ENCODE measurements at places on chromosomes 2 and 18.

DNA sequence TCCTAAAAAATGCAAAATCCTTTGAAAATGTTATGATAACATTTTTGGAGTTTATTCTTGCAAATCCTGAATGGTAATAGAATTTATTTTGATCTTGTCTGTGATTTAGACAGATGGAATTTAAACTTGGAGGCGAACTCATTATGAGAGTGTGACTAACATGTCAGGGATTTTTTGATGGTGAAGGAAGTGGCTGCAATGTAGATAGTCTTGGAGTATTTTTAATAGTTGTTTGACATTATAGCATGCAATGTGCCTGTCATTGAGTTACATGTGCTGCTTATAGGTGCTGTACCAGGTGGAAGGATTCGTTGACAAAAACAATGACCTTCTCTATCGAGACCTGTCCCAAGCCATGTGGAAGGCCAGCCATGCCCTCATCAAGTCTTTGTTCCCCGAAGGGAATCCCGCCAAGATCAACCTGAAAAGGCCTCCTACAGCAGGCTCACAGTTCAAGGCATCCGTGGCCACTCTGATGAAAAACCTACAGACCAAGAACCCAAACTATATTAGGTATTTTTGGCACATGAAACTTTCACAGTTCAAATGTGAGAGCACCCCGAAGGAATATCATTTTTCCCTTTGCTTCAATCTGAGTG is 141.8 kb downstream of the MYO1B start:
- H3K27me3 ChIP-seq = no peaks in the 10 kb centered on the region
- no peak for DNase-seq
- H3K27ac ChIP-seq = no peak overlapping the region

DNA sequence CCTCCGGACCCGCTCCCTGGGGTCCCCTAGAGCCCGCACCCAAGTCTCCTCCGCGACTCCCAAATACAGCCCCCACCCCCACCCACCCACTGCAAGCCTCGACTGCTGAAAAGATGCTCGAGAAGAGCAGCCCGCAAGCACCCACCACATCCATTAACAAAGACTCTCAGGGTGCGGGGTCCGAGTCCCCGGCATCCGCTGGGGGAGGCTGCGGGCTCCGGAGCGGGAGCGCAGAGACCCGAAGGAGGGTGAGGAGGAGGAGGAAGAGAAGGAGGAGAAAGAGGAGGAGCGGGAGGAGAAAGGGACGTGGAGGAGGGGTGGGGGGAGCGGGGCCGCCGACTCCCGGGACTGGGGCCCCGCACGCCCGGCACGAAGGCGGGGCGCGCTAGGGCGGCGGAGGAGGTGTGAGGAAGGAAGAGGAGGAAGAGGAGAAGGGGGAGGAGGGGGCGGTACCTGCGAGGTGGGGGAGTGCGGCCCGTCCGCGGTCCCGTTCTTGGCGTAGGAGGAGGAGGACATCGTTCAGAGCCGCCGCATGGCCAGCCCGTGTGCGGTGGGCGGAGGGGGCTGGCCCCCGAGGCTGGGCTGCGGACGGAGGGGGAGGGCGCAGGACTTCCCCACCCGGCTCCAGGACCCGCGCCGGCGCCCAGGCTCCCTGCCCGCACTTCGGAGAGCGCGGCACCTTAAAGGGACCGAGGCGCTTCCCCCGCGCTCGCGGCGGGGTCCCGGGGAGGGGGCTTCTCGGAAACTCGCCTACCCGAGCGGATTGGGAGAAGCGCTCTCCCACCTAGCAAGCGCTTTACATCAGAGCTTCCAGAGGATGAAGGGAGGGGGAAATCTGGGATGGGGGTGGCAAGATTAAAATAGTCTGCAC is at the start of gene CACNB4:
Gene CACNB4 (minus strand): TSS at position 549 of the 871 bp plus-strand sequence.
- H3K4me3 ChIP-seq = peak within 1 kb of the TSS; percentile 66
- H3K36me3 ChIP-seq = no peaks in the 10 kb centered on the region
- H3K27me3 ChIP-seq = peaks cover 24% of the 10 kb centered on the region

- DNase-seq = no peak
- H3K4me1 ChIP-seq = no peaks in the 10 kb centered on the region
- no peak overlapping the region for H3K27ac ChIP-seq
- no peaks in the 10 kb centered on the region for H3K36me3 ChIP-seq
- H3K4me3 ChIP-seq = no peak overlapping the region
Observed at GRCh38 chr18:71249791-71250190, 960.9 kb downstream of the SOCS6 start.

DNA sequence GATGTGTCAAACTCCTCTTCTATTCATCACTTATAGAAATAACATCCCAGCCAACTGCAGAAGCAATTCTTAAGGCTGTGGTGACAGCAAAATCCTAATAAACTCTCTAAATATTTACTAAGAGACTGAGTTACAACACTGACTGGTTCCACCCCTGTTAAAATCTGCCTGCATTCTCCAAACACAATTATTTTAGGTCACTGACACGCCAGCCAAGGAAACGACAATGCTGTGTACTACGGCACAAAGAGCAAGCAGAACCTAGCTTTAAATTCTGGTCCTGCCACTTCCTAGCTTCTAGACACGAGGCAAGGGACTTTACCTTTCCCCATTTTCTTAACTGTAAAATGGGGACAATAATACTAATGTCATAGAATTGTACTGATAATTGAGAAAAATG is 4.1 kb downstream of the CYRIA start:
- H3K27me3 ChIP-seq = no peaks in the 10 kb centered on the region
- peaks cover 30% of the 10 kb centered on the region for H3K4me1 ChIP-seq
- H3K27ac ChIP-seq = no peak overlapping the region

- H3K4me3 ChIP-seq = no peak overlapping the region
- no peak for DNase-seq
- H3K36me3 ChIP-seq = no peaks in the 10 kb centered on the region
- H3K27me3 ChIP-seq = no peaks in the 10 kb centered on the region
- H3K4me1 ChIP-seq = peaks cover 7% of the 10 kb centered on the region
Observed at GRCh38 chr2:133235968-133236367, 332.3 kb downstream of the NCKAP5 start.

DNA sequence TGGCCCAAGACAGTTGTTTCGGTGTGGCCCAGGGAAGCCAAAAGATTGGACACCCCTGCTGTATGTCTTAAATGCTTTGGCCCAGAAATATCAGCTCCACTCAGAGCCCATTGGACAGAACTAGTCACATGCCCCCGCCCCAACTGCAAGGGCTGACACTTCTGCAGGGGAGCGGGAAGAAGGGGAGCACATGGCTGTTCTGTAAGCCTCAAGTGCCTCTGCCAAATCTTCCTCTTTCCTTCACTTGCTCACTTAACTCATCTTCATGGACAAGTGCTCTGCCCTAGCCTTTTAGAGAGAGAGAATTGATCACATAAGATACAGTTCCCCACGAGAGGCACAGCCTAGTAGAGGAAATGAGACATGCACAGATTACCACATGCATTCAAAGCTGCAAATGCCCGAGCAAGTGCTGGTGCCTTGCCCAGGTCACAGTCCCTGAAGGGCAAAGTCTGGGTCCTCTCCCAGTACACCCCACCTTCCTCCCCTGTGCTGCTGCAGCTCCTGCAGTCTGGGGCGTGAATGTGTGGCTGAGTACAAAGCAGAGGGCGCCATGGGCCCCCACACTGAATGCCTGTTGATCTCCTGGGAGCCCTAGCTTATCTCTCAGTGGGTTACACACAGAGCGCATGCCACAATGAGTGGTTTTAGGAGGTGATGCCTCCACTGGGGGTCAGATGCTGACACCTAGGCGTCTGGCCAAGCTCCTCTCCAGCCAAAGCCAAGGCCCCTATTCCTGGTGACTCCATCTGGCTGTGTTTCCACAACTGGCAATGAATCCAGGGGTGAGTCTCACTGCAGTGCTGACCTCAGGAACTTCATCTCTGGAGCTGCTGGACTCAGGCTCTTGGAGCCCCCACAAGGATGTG is 135.3 kb downstream of the CTIF start:
- H3K36me3 ChIP-seq = peaks cover 12% of the 10 kb centered on the region
- DNase-seq = no peak
- H3K4me1 ChIP-seq = peaks cover 14% of the 10 kb centered on the region
- H3K4me3 ChIP-seq = no peak overlapping the region
- H3K27me3 ChIP-seq = no peaks in the 10 kb centered on the region

GRCh38 chr2:185108588-185108987 is 510.3 kb downstream of the ZNF804A start:
- DNase-seq = no peak
- H3K27ac ChIP-seq = no peak overlapping the region
- no peak overlapping the region for H3K4me3 ChIP-seq
- H3K4me1 ChIP-seq = no peaks in the 10 kb centered on the region

DNA sequence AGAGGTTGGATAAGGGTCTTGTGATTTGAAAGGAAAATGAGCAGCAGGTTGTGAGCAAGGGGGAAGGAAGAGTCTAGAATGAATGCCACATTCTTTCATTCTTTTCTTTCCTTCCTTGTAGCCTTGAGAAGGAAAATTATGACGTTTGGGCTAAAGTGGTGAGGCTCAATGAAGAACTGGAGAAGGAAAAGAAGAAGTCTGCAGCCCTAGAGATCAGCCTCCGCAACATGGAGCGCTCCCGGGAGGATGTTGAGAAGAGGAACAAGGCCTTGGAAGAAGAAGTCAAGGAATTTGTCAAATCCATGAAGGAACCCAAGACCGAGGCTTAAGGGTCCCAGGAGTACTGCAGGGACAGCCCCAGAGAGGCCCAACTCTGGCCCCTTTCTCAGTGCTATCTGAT is 45.3 kb downstream of the BMP10 start:
- no peak overlapping the region for H3K4me3 ChIP-seq
- peaks cover 27% of the 10 kb centered on the region for H3K4me1 ChIP-seq
- no peak for DNase-seq
- no peak overlapping the region for H3K27ac ChIP-seq
- H3K36me3 ChIP-seq = peaks cover 13% of the 10 kb centered on the region

DNA sequence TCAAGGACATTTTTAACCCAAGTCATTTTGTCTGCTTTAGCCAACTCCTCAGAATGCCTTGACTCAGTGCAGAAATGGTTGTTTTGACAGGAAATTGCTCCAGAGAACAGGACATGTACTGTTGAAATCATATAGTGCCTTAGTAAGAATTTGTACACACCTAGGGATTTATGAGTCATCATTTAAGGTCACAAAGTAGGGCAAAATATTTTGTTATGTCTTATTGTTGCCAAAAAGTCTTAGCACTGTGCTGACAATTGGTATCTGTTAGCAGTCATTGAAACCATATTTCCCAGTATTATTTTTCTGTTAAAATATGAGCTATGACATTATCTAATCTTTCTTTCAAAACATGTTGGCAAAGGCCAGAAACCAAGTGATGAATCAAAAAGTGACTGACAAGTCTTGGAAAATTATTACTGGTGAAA is 104.5 kb downstream of the OSBPL6 start:
- no peaks in the 10 kb centered on the region for H3K27me3 ChIP-seq
- H3K4me3 ChIP-seq = no peak overlapping the region
- peaks cover 6% of the 10 kb centered on the region for H3K4me1 ChIP-seq
- H3K36me3 ChIP-seq = no peaks in the 10 kb centered on the region

GRCh38 chr2:64735504-64735903 is 81.8 kb upstream of the SERTAD2 start:
- peaks cover 11% of the 10 kb centered on the region for H3K4me1 ChIP-seq
- no peaks in the 10 kb centered on the region for H3K36me3 ChIP-seq
- H3K4me3 ChIP-seq = no peak overlapping the region
- H3K27me3 ChIP-seq = no peaks in the 10 kb centered on the region
- H3K27ac ChIP-seq = no peak overlapping the region

- H3K27ac ChIP-seq = no peak overlapping the region
- peaks cover 20% of the 10 kb centered on the region for H3K27me3 ChIP-seq
- no peaks in the 10 kb centered on the region for H3K4me1 ChIP-seq
- DNase-seq = no peak
- no peak overlapping the region for H3K4me3 ChIP-seq
- H3K36me3 ChIP-seq = no peaks in the 10 kb centered on the region
Observed at GRCh38 chr2:175251425-175252041, 70.0 kb upstream of the ATP5MC3 start.

DNA sequence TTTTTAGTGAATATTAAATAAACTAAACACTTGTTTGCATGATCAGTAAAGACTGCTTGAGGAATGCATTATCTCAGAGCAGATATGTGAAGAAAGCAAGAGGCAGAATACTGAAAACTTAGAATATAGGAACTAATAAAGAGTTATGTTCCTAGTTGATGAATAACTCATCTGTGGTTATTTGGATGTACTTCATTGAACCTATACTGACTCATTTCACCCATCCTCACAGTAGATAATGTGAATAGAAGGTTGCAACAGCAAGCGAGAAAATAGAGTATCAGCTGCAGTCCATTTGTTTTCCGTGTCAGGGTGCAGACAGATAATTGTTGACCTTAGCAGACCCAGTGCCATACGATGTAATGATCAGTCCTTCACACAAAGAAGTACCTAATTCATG is 945.7 kb upstream of the LRRTM1 start:
- H3K4me3 ChIP-seq = no peak overlapping the region
- H3K4me1 ChIP-seq = no peaks in the 10 kb centered on the region
- no peaks in the 10 kb centered on the region for H3K27me3 ChIP-seq
- no peaks in the 10 kb centered on the region for H3K36me3 ChIP-seq
- no peak overlapping the region for H3K27ac ChIP-seq
- no peak for DNase-seq

DNA sequence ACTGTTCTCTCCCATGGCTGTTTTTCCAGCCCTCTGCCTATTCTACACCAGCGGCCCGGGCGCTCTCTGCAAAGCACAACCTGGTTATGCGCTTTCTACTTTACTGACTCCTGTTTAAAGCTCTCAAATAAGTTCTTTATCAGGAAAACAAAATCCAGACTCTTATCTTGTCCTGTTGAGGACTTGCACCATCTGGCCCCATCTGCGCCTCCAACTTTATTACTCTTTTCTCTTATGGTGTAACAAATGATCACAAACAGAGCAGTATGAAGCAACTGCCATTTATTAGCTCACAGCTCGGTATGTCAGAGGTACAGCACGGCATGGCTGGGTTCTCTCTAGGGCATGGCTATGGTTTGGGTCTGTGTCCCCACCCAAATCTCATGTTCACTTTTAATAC is 236.5 kb upstream of the NT5C1B start:
- H3K4me1 ChIP-seq = peaks cover 6% of the 10 kb centered on the region
- no peak overlapping the region for H3K4me3 ChIP-seq
- H3K36me3 ChIP-seq = no peaks in the 10 kb centered on the region

- no peaks in the 10 kb centered on the region for H3K4me1 ChIP-seq
- H3K4me3 ChIP-seq = no peak overlapping the region
- H3K27ac ChIP-seq = no peak overlapping the region
- no peaks in the 10 kb centered on the region for H3K36me3 ChIP-seq
- H3K27me3 ChIP-seq = no peaks in the 10 kb centered on the region
Observed at GRCh38 chr2:165825041-165825440, 31.0 kb upstream of the GALNT3 start.

GRCh38 chr18:48053881-48054816 is 123.7 kb upstream of the SMAD2 start:
- peak; percentile 48 for DNase-seq
- H3K36me3 ChIP-seq = no peaks in the 10 kb centered on the region
- H3K27ac ChIP-seq = no peak overlapping the region
- H3K4me3 ChIP-seq = no peak overlapping the region
- H3K27me3 ChIP-seq = no peaks in the 10 kb centered on the region

GRCh38 chr18:55861266-55861665 is 273.3 kb upstream of the TCF4 start:
- H3K27ac ChIP-seq = no peak overlapping the region
- DNase-seq = no peak
- H3K27me3 ChIP-seq = no peaks in the 10 kb centered on the region
- no peaks in the 10 kb centered on the region for H3K36me3 ChIP-seq

- peaks cover 14% of the 10 kb centered on the region for H3K4me1 ChIP-seq
- H3K27ac ChIP-seq = no peak overlapping the region
- no peaks in the 10 kb centered on the region for H3K36me3 ChIP-seq
- no peak for DNase-seq
- H3K27me3 ChIP-seq = no peaks in the 10 kb centered on the region
- H3K4me3 ChIP-seq = peak overlapping the region; percentile 57
Observed at GRCh38 chr2:162343492-162343823, 474 bp upstream of the GCA start.

Data from suprapubic skin (tissue), 4 donors.